Fibroblast of the aortic adventitia (primary cell): ENCODE measurements at places on chromosomes 6 and 20. TPM values are rescaled to one million over a fixed set of nuclear protein-coding genes. Genes with fewer than 3 reads are reported as not detected.

DNA sequence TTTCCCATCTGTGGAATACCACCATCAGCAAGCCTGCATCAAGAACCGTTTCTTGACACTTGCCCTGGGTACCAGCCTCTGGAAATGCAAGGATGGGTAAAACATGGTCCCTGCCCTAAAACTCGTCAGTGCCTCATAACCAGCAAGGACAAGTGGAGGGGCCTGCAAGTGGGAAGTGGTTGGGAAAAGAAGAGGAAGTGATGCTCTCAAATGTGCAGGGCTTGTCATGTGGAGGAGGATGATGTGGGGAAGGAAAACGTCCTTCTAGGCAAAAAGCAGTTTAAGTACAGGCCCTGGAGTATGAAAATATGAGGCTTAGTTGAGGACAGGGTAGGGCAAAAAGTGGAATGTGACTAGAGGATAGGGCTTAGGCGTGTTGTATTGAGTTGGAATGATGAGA is 19.0 kb downstream of the RREB1 start:
- no peak for DNase-seq

DNA sequence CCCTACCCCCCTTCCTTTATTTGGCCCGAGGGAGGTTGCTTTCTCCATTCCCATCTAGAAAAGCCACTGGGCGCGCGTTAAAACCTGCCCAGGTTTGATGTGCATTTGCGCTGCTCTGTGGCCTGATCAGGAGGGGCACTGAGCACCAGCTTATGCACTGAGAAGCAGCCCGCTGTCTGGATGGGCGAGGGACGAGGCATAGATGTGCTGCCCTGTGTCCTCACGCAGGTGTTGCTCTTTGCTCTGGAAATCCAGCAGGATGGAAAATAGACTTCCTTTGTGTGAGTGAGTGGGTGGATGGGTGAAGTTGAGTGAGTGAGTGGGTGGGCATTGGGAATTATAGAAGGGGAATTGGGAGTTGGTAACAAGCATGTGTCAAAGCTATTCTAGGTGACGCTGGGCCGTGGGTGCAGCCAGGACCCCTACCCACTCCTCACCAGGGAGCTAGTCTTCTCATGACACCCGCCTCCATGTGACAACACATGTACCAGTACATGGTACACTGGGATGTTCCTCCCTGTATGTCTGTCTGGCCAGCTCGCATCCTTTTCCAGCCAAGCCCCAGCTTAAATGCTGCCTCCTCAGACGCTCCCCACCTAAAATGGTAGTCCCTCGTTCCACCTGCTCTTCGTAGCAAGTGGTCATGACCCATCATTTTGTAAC is 162.6 kb downstream of the DTNBP1 start:
- no peak for DNase-seq

DNA sequence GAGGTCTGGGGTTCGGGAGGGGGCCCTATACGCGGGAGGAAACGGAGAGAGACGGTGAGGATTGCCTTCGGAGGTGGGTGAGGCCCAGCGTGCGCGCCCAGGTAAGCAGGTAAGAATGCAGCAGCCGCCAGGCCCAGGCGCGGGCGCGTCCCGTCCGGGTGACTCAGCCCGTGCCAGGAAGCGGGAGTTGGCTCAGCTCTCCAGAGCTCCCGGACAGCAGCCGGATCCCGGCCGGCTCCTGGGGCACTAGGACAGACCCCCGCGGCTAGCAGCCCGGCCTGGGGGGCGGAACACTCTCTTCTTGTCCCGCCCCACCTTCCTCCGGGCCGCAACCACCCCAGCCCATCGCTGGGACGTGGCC is 1.5 kb upstream of the MDFI start:
- no peak for DNase-seq

STMND1 gene
- not detected in 2 replicates for total RNA-seq

DNA sequence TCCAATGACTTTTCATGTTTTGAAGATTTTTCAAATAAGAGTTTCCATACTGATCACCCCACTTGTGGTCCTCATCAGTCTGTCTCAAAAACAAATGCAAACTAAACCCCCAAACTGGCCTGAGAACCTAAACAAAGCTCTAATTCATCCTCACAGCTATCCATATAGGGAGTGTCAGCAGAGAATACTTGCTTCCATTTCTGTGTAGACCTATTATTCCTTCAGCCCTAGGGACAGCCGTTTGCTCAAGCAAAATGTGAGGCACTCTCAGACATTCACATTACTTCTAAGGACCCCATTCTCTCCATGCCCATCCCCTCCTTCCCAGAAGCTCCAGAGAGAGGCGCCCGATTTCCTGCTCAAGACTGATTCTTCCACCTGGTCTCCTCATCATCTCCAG is 24.6 kb downstream of the DNAAF9 start:
- no peak for DNase-seq

GRCh38 chr20:47502271-47503239 is 868 bp downstream of the NCOA3 start:
- peak; percentile 63 for DNase-seq

GRCh38 chr6:15444081-15444731 is 198.3 kb downstream of the JARID2 start:
- DNase-seq: no peak

TFAP2D gene
- total RNA-seq: 5.1 TPM in 1 of 2 replicates, not detected in the other

- DNase-seq: peak; percentile 66
Observed at GRCh38 chr6:84645000-84645399, 119.4 kb downstream of the TBX18 start.
